ENCODE measurements at places on chromosomes 6 and 20.

GRCh38 chr20:20740541-20740940, 28.1 kb upstream of the RALGAPA2 start:
- DNase-seq, result no peak

DNA sequence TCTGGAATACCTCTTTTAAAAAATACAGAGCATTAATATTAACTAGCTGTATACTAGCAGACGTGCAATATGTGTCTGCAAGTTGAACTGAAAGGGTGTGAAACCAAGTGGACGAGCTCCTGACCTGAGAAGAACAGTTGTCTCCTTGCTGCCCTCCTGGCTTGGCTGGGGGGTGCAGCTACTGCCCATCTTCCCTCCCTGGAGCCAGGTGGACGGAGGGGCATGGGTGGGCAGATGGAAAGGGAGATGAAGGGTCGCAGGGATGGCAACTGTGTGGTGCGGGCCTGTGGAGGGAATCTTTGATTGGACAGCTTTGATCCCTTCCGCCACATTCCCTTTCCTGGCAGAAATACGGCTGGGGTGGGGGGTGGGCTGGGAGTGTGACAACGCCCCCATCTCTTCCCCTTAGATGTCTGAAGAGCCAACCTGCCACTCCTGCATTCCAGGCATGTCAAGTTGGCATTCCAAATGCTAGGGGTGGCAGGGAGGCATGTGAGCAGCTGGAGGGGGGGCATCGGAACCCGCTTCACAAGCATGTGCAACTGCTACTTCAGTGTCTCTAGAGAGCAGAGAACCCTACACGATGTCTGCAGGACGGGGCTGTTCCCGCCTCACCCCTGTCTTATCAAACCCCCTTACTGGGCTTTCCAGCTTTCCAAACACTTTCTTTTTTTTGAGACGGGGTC, 37.3 kb downstream of the SRSF3 start:
- no peak for DNase-seq

DNA sequence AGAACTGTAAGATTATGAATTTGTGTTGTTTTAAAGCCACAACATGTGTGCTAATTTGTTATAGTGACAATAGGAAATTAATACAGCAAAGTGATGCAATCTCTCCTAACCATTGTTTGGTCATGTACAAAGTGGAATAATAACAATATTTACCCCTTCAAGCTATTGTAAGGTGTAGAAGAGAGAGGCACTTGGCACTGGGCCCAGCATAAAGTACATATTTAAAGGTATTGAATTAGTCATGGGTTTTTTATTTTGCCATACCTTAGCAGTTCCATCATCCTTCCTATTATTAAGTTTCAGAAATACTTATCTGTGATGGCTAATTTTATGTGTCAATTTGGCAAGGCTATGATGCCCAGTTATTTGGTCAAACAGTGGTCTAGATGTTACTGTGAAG, 322.4 kb upstream of the TSHZ2 start:
- DNase-seq, result peak; percentile 16

DNA sequence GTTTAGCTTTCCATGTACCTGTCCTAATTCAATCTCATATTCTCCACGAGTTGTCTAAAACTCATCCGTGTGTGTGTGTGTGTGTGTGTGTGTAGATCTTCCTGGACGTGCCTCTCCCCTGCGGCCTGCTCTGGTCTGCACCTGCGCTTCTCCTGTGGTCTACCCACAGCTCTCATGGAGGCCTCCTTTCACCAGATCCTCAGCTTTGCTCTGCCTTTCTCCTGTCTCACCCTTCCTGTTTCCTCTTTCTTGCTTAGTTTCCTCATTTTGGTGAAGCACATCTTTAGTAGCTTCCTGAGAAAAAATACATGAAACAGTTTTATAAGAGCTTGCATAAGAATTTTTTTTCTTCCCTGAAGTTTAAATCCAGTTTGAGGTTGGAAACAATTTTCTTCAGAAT, 18.1 kb downstream of the SLX4IP start:
- no peak for DNase-seq

GRCh38 chr20:59580146-59580946, 24.0 kb upstream of the PHACTR3 start:
- no peak for DNase-seq

DNA sequence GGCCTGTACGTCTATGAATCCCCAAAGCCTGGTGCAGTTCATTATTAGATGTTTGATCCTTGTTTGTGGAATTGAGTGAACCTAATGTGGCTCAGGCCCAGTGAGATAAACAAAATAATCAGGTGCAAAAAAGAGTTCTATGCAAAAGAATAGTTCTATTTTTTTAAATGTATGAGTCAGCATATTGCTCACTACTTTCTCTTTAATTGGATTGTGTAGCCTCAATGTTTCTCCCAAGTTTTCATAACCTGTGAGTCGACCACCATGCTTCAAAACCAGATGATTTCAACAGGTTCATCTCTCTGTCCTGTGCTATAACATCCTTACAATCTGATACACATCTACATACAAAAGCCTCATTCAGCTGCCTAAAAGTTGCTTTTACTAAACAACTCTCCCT, 116.5 kb upstream of the HDAC2 start:
- no peak for DNase-seq

DNA sequence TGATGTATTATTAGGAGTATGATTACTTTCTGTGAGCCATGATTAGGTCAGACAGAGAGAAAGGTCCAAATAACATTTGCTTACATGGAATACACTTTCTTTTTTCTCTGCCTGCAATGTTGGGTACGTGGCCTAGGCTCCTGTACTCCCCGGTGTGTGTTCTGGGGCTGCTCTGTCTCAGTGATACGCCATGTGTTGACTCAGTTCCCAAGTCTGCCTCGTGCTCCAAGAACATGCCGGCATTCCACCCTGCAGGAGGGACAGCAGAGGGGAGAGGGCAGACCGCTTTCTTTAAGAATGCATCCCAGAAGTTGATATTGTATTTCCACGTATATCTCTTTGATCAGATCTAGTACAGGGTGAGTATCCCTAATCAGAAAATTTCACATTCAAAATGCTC, 33.3 kb upstream of the THBS2 start:
- DNase-seq, result no peak

GRCh38 chr6:159084493-159085091, 39.8 kb upstream of the TAGAP start:
- DNase-seq, result peak; percentile 29

Data from epithelial cell of prostate (primary cell).